ENCODE measurements at places on chromosomes 6 and 20. TPM values are rescaled to one million over a fixed set of nuclear protein-coding genes. Genes with fewer than 3 reads are reported as not detected.

The SUN5 gene
- total RNA-seq = not detected

The HLA-DQB1 gene
- 0.29 TPM for total RNA-seq

The COQ3 gene
- total RNA-seq = 26.3 TPM

The EFCAB8 gene
- not detected for total RNA-seq

The TMEM244 gene
- not detected for total RNA-seq

The APOBEC2 gene
- total RNA-seq = not detected

The NKAIN2 gene
- total RNA-seq = not detected

The MTFR2 gene
- total RNA-seq = 25.7 TPM

The PHACTR1 gene
- 25.3 TPM for total RNA-seq

The LPA gene
- 0.18 TPM for total RNA-seq

The BTNL2 gene
- not detected for total RNA-seq

The RSPH4A gene
- 0.11 TPM for total RNA-seq

The HLA-DQB2 gene
- not detected for total RNA-seq

The TMEM170B gene
- total RNA-seq = 0.07 TPM

The PLA2G7 gene
- total RNA-seq = not detected

The SLC35D3 gene
- not detected for total RNA-seq

The L3MBTL1 gene
- total RNA-seq = 6.1 TPM

The MUCL3 gene
- total RNA-seq = not detected

The EDEM2 gene
- 10.4 TPM for total RNA-seq

The DEFB128 gene
- not detected for total RNA-seq

The PLCB4 gene
- 0.73 TPM for total RNA-seq

The CRYBG1 gene
- 0.33 TPM for total RNA-seq

The FAM83D gene
- 51.9 TPM for total RNA-seq

The NHLRC1 gene
- not detected for total RNA-seq

The SFT2D1 gene
- total RNA-seq = 68.7 TPM

The ANKRD6 gene
- 0.13 TPM for total RNA-seq

The ZNF322 gene
- 31.2 TPM for total RNA-seq

The CST4 gene
- total RNA-seq = not detected

The MEP1A gene
- not detected for total RNA-seq

The PTCRA gene
- total RNA-seq = not detected

The SLPI gene
- 0.67 TPM for total RNA-seq

The LY6G6F gene
- 0.18 TPM for total RNA-seq

The KCNQ5 gene
- total RNA-seq = 5.0 TPM

The ENPP4 gene
- 0.07 TPM for total RNA-seq

The HCRTR2 gene
- not detected for total RNA-seq

The CGA gene
- total RNA-seq = not detected

The SPATS1 gene
- total RNA-seq = not detected

The CST5 gene
- total RNA-seq = not detected

The ROMO1 gene
- 226 TPM for total RNA-seq

The PTGIS gene
- total RNA-seq = 0.16 TPM

The IL17A gene
- not detected for total RNA-seq

The TP53TG5 gene
- total RNA-seq = not detected

The FAM50B gene
- total RNA-seq = 0.13 TPM

The SYCP2 gene
- total RNA-seq = 1.5 TPM

The RPS10 gene
- 3,062 TPM for total RNA-seq

The NNAT gene
- total RNA-seq = not detected

The VSX1 gene
- total RNA-seq = not detected

The CUL9 gene
- 13.4 TPM for total RNA-seq

The PPP1R3G gene
- 0.04 TPM for total RNA-seq

The TREML1 gene
- total RNA-seq = not detected

The MOG gene
- total RNA-seq = not detected

The PFDN4 gene
- total RNA-seq = 60.1 TPM

Measured in K562 (cell line).